ENCODE measurements at places on chromosomes 5 and 9.

- no peak for DNase-seq
Measured at GRCh38 chr9:8732367-8733075, 932.9 kb upstream of the DMAC1 start.

DNA sequence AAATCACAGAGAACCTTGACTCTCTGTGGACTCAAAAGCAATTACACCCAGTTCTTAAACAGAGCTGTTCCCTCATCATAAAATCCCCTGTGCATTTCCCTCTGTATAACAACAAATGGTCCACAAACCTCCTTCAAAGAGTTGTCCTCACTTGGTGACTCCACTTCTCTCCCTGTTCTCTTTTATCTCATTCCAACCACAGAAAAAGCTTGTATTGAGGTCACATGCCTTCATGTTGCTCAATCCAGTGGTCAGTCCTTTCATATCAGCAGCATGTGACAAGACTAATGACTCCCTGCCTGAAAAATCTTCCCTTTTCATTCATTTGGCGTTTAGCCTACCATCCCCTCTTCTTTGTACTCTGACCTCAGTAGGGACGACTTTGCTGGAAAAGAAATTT lies 158.0 kb downstream of the DEPDC1B start:
- DNase-seq: no peak

- no peak for DNase-seq
Measured at GRCh38 chr5:66870708-66871107, 274.5 kb downstream of the MAST4 start.

GRCh38 chr9:88713010-88713409 lies 178.0 kb downstream of the NXNL2 start:
- no peak for DNase-seq

GRCh38 chr9:135277219-135278201 lies 190.0 kb downstream of the OLFM1 start:
- DNase-seq: no peak

- DNase-seq: no peak
Measured at GRCh38 chr9:108722396-108722795, 133.4 kb downstream of the ACTL7B start.

- DNase-seq: no peak
Measured at GRCh38 chr9:34408173-34408572, 31.5 kb upstream of the MYORG start.
